ENCODE measurements at places on chromosomes 3 and 15. TPM values are rescaled to one million over a fixed set of nuclear protein-coding genes. Genes with fewer than 3 reads are reported as not detected.
A peak's percentile ranks its signal among the peaks of the same experiment; 100 is the strongest.

The SUSD5 gene
- total RNA-seq: 38.5 TPM

The FRMD5 gene
- 1.5 TPM for total RNA-seq

DNA sequence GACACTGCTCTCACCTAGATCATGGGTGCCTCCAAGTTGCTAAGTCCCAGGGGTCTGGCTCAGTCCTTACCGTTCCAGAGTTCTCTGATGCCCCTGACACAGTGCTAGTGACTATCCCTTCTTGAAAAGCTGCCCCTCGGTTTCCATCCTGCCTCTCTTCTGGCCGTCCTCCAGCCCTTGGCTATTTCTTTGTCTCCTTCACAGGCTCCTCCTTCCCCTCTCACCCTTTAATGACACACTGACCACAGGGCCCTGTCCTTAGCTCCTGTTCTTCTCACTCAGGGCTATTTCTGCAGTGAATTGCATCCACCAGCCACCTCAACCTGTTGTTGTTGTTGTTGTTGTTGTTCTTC, 31.1 kb downstream of the SLC28A1 start:
- H3K27me3 ChIP-seq: no peaks in the 10 kb centered on the region
- DNase-seq: no peak
- peaks cover 60% of the 10 kb centered on the region for H3K4me1 ChIP-seq
- H3K36me3 ChIP-seq: no peaks in the 10 kb centered on the region
- peak overlapping the region; percentile 24 for H3K4me3 ChIP-seq
- peak overlapping the region; percentile 100 for H3K27ac ChIP-seq

- peaks cover 30% of the 10 kb centered on the region for H3K4me1 ChIP-seq
- peaks cover 2% of the 10 kb centered on the region for H3K27me3 ChIP-seq
- peaks cover 2% of the 10 kb centered on the region for H3K36me3 ChIP-seq
- H3K27ac ChIP-seq: no peak overlapping the region
These were observed 2.1 kb upstream of the CCDC174 start for GRCh38 chr3:14649466-14649865.

The DPH3 gene
- 19.8 TPM for total RNA-seq

Data from chondrocyte (in vitro differentiated cells).